ENCODE measurements at places on chromosomes 13 and 19. TPM values are rescaled to one million over a fixed set of nuclear protein-coding genes. Genes with fewer than 3 reads are reported as not detected.

TMEM38A gene
- 0.58 TPM for total RNA-seq

DCLK1 gene
- not detected for total RNA-seq

ZNF44 gene
- 7.5 TPM for total RNA-seq

ICAM1 gene
- total RNA-seq: 45.2 TPM

ZNF266 gene
- 20.0 TPM for total RNA-seq

ADGRE3 gene
- total RNA-seq: not detected

RETN gene
- not detected for total RNA-seq

AZU1 gene
- not detected for total RNA-seq

ERF gene
- 56.5 TPM for total RNA-seq

GAS6 gene
- total RNA-seq: 1.5 TPM

CCNA1 gene
- total RNA-seq: 0.62 TPM

DPRX gene
- not detected for total RNA-seq

TDRD12 gene
- 0.63 TPM for total RNA-seq

FKBP8 gene
- 232 TPM for total RNA-seq

KLF1 gene
- 0.19 TPM for total RNA-seq

OR7C1 gene
- total RNA-seq: not detected

EEF1AKMT1 gene
- 18.4 TPM for total RNA-seq

FCAR gene
- not detected for total RNA-seq

NFIX gene
- 1.6 TPM for total RNA-seq

CD209 gene
- total RNA-seq: not detected

GIPR gene
- total RNA-seq: 8.3 TPM

TMIGD2 gene
- total RNA-seq: 2.6 TPM

COG3 gene
- 19.5 TPM for total RNA-seq

BCAM gene
- total RNA-seq: not detected

TEX101 gene
- total RNA-seq: not detected

SCGB2B2 gene
- 0.38 TPM for total RNA-seq

HS6ST3 gene
- not detected for total RNA-seq

ZNF541 gene
- 0.31 TPM for total RNA-seq

S1PR5 gene
- total RNA-seq: 0.40 TPM

KL gene
- 0.12 TPM for total RNA-seq

PBX4 gene
- total RNA-seq: 44.9 TPM

KCNN1 gene
- not detected for total RNA-seq

KDELR1 gene
- total RNA-seq: 82.9 TPM

LRRC25 gene
- total RNA-seq: not detected

ZNF546 gene
- 4.2 TPM for total RNA-seq

IGFL3 gene
- total RNA-seq: not detected

KLF2 gene
- total RNA-seq: 1.7 TPM

AP1M2 gene
- not detected for total RNA-seq

OR4F17 gene
- total RNA-seq: not detected

TGFBR3L gene
- total RNA-seq: 4.4 TPM

SIAH3 gene
- total RNA-seq: 0.05 TPM

MUC16 gene
- not detected for total RNA-seq

ANKLE1 gene
- total RNA-seq: 10.7 TPM

NLRP11 gene
- total RNA-seq: not detected

PRR22 gene
- total RNA-seq: 2.6 TPM

ZNF547 gene
- 1.4 TPM for total RNA-seq

ING1 gene
- 18.4 TPM for total RNA-seq

PRSS57 gene
- total RNA-seq: not detected

RASGRP4 gene
- total RNA-seq: 8.3 TPM

CGB3 gene
- total RNA-seq: not detected

PSPN gene
- total RNA-seq: 2.0 TPM

EDDM13 gene
- total RNA-seq: not detected
